Bronchial smooth muscle cell (primary cell): ENCODE measurements at places on chromosomes 6 and 20. TPM values are rescaled to one million over a fixed set of nuclear protein-coding genes. Genes with fewer than 3 reads are reported as not detected.

The CAGE1 gene
- total RNA-seq, result under 0.01 and 0.09 TPM in 2 replicates

The SNAI1 gene
- 0.09 and 0.47 TPM in 2 replicates for total RNA-seq

The DNPH1 gene
- total RNA-seq, result 38.8 and 64.5 TPM in 2 replicates

The MYB gene
- total RNA-seq, result under 0.01 and 0.17 TPM in 2 replicates

The PHACTR3 gene
- total RNA-seq, result not detected in 2 replicates

The ULBP1 gene
- total RNA-seq, result 0.32 TPM in 1 of 2 replicates, not detected in the other

The GABRR1 gene
- total RNA-seq, result not detected in 2 replicates

The OR2H1 gene
- total RNA-seq, result not detected in 2 replicates

The ZSWIM3 gene
- total RNA-seq, result 5.0 and 7.0 TPM in 2 replicates

The RUNX2 gene
- total RNA-seq, result 0.52 and 1.3 TPM in 2 replicates

The PNPLA1 gene
- not detected in 2 replicates for total RNA-seq

The EDN1 gene
- total RNA-seq, result under 0.01 and 0.16 TPM in 2 replicates

The SLC22A2 gene
- not detected in 2 replicates for total RNA-seq

The DNMT3B gene
- total RNA-seq, result 1.1 and 1.5 TPM in 2 replicates

The ESR1 gene
- 0.63 and 0.77 TPM in 2 replicates for total RNA-seq

The C20orf173 gene
- total RNA-seq, result not detected in 2 replicates

The SPATS1 gene
- total RNA-seq, result 0.16 TPM in 1 of 2 replicates, not detected in the other

The TTK gene
- total RNA-seq, result 0.34 and 3.2 TPM in 2 replicates

The LTA gene
- not detected in 2 replicates for total RNA-seq

The EIF6 gene
- total RNA-seq, result 121 and 137 TPM in 2 replicates

The GUCA1A gene
- under 0.01 TPM in 1 of 2 replicates, not detected in the other for total RNA-seq

The EEF1A2 gene
- 0.43 and 0.79 TPM in 2 replicates for total RNA-seq

The SRSF12 gene
- not detected in 2 replicates for total RNA-seq

The FKBP1C gene
- 0.09 and 0.63 TPM in 2 replicates for total RNA-seq

The GJA10 gene
- total RNA-seq, result not detected in 2 replicates

The ID4 gene
- 6.7 and 14.2 TPM in 2 replicates for total RNA-seq

The UBE3D gene
- 3.6 and 4.4 TPM in 2 replicates for total RNA-seq

The TUBB2B gene
- 0.79 and 2.2 TPM in 2 replicates for total RNA-seq

The CALHM4 gene
- not detected in 2 replicates for total RNA-seq

The THEMIS gene
- total RNA-seq, result not detected in 2 replicates
